ENCODE measurements at places on chromosomes 1 and 21.
A peak's percentile ranks its signal among the peaks of the same experiment; 100 is the strongest.

DNA sequence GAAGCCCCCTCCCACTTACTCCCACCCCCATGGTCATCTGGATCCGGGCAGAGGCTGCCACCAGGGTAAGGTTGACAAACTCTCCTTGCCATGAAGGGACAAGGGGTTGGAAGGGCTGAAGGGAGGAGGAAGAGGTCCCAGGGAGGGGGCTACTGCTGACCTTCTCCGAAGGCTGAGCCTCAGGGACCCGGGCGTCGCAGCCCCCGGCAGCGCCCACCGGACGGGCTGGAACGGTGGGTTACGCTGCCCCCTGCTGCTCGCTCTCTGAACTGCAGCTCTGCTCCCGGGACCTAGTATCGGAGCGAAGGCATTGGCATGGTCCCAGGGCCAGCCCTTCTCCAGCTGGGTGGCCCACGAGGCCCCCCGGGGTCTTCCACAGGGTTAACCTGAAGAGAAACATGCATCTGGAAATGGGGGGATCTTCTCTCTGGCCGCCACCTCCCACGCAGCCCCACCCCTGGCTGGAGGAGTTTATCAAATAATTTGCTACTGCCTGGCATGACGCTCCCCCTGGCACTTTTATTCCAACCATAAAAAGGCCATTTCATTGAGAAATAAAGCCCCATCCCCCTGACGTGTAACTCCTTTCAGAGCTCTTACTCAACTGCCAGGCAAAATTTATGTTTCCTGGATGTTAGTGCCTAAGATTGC lies 70.4 kb upstream of the TARDBP start:
- no peak for DNase-seq

DNA sequence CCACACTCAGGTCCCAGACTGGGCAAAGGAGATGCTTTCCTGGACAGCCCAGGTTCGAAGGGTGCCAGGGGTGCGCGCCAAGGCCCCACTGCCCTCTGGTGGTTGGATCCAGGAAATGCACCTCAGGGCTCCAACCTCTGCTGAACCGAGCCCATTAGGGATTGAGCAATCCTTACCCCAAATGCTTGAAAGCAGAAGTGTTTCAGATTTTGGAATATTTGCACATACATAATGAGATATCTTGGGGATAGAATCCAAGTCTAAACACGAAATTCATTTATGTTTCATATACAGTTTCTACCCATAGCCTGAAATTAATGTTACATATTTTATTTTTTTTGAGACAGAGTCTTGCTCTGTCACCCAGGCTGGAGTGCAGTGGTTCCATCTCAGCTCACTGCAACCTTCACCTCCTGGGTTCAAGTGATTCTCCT lies 57.4 kb downstream of the SLC9A1 start:
- DNase-seq = peak; percentile 12

DNA sequence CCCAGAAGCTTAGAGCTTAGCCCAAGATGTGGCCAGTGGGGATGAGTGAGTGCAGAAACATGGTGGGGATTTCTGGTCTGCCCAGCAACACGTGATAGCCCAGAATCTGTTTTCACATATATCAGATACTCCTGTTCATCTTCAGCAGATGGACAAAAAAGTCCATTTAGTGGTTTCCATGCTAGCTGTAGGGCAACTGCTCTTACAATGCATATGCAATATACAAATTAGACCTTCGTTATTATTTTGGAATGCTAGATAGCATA lies 96.9 kb upstream of the SGIP1 start:
- no peak for DNase-seq

GRCh38 chr1:181482521-181483284 lies 614 bp upstream of the CACNA1E start:
- peak; percentile 41 for DNase-seq

- DNase-seq = no peak
Measured at GRCh38 chr1:99601709-99602403, 44.1 kb upstream of the PALMD start.

GRCh38 chr1:167443757-167444156 lies 74.6 kb downstream of the CD247 start:
- DNase-seq = no peak

DNA sequence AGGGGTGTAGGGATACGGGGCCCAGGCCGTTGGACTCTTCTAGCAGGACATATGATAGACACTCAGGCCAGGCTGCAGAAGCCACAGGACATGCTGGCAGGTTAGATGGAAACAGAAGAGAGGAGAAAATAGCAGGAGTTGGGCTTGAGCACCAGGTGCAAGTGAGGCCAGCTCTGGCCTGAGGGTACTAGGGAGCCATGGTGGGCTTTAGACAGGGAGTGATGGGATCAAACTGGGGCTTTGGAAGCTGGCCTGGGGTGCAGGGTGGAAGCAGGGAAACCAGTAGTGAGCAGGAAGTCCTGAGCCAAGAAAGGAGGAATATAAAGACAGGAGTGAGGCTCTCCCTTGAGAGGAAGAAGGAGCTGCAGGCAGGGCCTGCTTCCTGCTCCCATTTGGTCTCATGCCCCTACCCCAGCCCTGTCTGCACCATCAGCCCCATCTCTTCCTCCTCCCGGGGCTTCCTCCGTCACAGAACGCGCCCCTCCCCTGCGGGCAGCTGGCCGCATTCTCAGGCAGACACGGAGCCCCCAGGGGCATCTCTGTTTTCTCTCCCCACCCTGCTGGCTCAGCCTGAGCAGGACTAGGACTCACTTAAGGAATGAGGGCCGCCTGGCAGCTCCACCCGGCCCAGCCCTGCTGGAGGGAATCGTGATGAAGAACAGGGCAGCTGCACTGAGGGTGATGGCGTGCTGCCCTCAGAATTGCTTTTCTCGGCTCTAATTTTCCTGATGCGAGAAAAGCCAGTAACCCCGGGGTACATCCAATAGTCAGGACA lies 165.5 kb upstream of the TMEM51 start:
- DNase-seq = no peak

DNA sequence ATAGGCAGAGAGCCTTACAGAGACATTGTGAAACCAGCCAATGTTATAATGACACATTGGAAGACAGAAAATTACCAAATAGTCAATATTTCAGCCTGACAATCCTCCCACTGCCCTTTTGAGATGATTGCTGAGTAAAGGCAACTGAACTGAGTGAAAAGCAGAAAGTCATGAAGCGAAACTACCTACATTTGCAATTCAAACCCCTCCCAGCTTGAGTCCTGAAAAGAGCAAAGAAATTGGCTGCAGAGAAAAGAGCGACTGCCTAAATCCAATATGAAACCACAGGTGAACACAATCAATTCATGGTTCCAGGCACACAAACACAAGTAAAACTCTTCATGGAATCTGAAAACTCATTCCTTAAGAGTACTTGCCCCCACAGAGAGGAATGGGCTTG lies 143.4 kb upstream of the CHRM3 start:
- no peak for DNase-seq

DNA sequence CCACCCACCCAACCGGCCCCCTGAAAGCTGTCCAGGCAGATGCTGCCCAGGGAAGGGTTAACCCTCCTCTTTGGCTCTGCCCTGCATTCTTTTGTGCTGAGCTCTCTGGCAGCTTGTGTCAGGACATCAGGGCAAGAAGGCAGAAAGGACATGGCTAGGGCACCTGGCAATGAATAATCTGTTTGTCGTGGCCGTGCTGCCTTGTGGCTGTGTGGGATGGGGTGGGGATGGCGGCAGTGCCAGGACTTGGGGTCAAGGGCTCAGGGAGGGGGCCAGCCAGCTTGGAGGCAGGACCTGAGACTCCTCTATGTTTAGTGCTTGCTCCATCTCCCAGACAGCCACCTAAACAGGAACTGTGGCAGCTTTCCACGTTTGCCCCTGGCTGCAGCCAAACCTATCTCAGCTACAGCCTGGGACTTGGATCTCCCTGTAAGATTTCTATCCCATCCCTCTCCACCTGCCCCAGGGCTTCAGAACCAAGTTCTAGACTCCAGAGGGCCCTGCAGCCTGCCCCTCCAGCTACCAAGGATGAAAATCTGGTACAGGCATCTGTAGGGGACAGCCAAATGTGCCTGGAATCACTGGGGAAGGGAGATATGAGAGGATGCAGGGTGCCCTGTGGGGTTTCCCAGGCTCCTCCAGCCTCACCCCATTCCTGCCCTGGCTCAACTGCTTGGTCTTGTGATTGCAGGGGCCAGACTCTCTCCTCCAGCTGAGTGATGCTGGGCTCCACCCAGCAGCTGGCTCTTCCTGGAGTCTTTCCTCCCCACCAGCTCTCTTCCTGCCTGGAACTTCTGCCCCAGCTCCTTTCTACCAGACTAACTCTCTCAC lies 9.6 kb upstream of the GPR37L1 start:
- DNase-seq = no peak

DNA sequence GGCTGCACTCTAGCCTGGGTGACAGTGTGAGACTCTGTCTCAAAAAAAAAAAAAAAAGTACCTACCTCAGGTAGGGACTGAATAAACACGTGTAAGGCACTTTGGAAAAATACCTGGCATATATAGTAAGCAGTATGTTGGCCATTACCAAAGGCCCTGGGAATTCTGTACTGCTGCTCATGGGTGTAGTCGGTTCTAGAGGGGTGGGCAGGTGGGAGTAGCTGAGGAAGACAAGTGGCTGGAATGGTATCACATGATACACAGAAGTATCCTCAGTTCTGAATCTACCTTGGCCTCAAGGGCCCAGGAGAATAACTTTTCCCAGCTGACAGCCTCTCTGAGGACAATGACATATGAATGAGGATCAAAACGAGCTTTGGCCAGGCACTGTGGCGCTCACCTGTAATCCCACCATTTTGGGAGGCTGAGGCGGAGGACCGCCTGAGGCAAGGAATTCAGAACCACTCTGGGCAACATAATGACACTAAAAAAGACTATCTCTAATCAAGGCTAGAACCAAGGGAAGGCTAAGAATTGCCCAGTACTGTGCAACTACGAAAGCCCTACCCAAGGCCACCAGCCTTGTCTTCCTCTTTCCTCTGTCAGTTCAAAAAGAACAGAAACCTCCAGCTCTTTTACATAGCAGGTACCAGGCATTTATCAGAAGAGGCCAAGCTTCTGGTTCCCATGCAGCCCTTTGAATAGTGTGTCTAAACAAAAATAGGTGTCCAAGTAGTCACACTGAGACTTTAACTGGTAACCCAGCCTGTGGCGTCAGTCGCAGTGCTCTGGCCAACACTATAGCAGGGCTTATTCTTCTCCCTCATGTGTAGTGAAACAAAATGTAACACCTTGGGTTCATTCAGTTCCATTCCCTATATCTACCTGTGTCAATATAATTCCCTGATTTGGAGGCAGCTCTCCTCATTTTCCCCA lies 10.2 kb downstream of the MMACHC start:
- no peak for DNase-seq

DNA sequence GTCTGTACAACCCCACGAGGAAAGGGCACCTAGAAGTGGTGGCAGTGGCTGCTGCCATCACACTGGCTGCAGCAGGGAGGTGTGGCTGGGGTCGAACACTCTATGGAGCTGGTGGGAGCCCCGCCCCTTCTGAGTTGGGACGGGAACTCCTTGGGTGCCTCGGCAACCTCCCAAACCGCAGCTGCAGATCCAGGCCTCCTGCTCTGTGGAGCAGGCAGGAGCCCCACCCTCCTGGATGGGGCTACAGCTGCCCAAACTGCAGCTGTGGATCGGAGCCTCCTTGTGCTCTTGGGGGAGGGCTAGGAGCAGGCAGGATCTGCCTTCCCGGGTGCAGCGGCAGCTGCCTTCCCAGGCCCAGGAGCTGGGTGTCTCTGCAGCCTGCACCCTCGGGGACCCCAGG lies 38.9 kb upstream of the TARDBP start:
- DNase-seq = no peak

DNA sequence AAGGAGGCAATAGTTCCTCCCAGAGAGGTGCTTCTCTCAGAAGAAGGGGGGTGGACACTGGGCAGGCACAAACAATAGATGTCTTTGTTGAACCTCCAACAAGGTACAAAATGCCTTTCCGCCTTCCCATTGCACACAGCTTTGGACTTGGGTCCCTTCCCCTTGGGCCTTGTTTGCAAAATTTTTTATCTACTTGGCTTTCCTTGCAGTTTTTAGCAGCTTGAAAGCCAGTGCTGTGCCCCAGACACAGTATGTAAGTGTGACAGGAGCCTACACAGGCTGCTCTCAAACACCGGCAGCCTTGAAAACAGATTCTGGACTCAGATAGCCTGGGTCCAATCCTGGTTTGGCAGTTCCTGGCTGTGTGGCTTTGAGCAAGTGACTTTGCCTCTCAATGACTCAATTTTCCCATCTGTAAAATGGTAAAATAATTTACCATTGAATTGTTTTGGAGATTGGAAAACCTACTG lies 43.0 kb downstream of the ELAPOR1 start:
- no peak for DNase-seq

GRCh38 chr1:203162403-203162802 lies 13.2 kb downstream of the MYBPH start:
- no peak for DNase-seq

DNA sequence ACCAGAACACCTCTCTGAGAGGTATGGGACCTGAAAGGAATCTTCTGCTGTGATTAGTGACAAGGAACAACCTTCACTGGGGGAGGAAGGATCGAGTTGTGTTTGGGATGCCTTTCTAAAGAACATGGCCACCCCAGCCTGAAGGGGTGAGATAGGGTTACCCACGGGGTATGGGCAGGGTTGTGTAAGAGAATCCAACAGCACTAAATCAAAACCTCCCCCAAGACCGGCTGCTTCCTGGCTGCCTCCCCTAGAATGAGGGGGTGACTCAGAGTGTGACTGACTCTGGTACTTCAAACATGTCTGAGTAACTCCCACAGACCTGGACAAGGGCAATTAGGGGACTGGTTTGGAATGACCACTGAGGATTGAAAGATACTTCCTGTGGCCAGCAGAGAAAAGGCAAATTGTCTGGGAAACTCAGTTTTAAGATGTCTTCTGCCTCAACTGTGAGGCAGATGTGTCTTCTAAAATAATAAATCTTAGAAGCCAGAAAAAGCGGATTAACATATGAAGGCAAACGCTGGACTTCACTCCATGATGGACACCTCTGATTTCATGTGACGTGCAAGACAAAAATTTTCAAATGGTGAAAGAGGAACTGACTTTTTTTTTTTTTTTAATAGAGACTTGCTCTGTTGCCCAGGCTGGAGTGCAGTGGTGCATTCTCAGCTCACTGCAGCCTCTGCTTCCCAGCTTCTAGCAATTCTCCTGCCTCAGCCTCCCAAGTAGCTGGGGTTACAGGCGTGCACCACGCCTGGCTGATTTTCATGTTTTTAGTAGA lies 6.7 kb upstream of the PTPN14 start:
- no peak for DNase-seq

DNA sequence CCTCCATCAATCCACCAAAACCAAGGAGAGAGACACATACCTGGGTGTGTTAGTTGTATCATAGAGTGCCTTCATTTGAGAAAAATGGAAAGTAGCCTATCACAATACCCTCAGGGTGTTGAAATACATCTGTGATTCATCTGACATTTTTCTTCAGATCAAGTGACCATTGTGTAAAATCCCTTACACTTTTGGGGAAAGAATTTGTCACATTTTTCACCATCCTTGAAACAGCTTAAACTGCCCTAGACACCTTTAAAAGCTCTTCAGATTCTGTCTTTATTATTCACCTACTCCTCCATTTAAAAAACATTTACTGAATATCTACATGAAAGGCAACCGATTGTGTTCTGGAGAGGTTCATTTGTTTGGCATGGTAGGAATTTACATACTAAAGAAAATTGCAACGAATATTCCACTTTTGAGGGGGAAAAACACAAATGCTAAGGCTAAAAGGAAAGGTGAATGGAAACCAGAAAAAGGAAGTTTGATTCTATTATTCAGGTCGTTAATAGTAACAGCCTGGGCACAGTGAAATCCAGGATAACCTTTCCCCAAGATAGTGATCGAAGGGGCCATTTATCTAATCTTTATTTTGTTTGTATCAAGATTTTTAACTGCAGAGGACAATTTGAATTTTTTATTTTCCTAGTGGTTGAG lies 70.4 kb upstream of the SAMSN1 start:
- no peak for DNase-seq

GRCh38 chr1:233673947-233674431 lies 60.1 kb downstream of the KCNK1 start:
- no peak for DNase-seq
